ENCODE measurements at places on chromosomes 7 and 10.

GRCh38 chr7:112286250-112287086 is 80.0 kb downstream of the ZNF277 start:
- peak; percentile 42 for DNase-seq

DNA sequence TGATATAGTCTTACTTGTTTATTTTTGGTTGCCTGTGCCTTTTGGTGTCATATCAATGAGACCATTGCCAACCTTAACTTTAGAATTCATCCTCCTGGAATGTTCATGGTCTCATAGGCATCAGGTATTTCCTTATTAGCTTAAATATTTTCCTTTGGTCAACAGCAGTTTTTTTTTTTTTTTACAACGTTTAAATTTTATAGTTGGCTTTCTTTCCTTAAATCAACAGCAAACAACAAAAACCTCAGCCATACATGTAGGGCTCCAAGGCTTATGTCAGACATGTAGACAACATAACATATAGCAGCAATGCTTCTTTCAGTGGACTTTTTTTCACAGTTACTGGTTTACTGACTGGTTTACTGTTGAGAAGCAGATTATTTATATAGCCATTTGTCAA is 22.7 kb downstream of the ENTPD7 start:
- no peak for DNase-seq

GRCh38 chr10:31133792-31134310 is 102.2 kb upstream of the ZNF438 start:
- DNase-seq, result peak; percentile 69

GRCh38 chr10:71324743-71325142 is 5.7 kb downstream of the SLC29A3 start:
- DNase-seq, result no peak

GRCh38 chr10:47286116-47286505 is 13.9 kb upstream of the GDF10 start:
- no peak for DNase-seq

DNA sequence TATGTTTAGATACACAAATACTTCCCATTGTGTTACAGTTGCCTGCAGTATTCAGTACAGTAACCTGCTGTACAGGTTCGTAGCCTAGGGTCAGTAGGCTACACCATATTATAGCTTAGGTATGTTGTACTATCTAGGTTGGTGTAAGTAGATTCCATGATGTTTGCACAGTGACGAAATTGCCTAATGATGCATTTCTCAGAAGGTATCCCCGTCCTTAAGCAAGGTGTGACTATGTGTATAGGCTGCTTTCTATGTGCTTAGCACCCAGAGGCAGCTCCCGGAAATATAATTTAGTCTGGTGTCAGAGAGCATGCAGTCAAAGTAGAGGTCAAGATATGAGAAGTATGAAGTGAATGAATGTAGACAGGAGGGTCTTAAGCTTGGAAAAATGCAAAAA is 9.8 kb downstream of the MAPK8 start:
- no peak for DNase-seq

DNA sequence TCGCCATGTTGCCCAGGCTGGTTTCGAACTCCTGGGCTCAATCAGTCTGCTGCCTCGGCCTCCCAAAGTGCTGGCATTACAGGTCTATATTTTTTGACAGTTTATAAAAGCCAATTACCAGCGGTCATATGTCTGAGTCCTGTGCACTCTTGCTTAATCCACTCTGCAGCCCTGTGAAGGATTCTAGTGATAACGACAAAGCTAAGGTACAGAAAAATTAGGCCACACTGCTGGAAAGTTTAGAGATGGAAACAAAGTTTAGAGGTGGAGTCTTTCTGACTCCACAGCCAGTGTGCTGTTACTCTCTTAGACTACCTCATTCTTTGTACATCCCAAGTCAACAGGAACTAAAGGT is 707 bp downstream of the PTER start:
- no peak for DNase-seq

- DNase-seq, result no peak
These were observed 29.9 kb downstream of the PPP2R2D start for GRCh38 chr10:131930586-131931330.

DNA sequence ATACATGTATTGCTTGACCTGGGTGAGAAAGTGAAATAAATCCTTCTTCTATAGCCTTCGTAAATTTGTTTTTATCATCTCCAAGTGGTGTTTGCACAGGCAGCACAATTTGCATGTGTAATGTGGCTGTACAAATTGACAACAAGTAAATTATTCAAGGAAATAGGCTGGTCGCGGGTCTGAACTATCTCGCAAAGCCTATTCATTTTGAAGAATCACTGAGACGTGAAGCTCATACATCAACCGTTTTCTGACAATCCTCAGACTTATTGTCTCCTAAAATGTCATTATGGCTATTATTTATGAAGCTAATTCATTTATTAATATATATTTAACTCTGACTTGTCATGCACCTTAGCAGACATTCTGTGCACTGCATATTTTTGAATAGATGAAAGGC is 16.2 kb upstream of the FAM204A start:
- DNase-seq, result no peak

DNA sequence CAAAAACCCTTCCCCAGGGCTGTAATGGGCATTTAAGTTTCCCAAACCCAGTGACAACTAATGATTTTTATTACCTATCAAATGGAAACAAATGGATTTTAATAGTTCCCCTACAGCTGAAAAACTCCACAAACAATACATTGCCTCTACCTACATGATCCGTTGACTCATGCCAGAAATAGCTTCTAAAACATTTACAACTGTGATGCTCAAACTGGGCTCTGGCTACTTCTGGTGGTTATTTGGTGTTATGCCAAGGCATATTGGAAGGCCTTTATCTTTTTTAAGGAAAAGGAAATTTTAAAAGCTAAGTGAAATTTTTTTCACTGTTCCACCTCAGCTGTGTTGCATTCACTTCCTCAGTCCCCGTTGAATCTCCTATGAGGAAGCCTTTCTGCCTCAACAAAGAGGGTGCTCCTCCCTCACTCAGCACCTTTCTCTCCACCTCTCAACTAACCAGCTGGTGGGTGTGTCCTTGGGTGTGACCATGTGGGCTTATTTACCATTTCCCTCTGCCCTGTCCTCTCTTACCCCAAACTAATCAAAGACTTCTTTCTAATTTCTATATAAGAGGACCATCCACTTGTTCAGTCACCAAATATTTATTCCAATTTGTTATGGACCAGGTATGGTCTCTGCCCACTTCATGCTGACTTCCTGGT is 82.9 kb downstream of the PRTFDC1 start:
- no peak for DNase-seq

GRCh38 chr7:141992156-141992555 is 3.5 kb upstream of the MGAM start:
- no peak for DNase-seq

GRCh38 chr7:23680414-23681405 is 711 bp downstream of the FAM221A start:
- DNase-seq, result peak; percentile 35

DNA sequence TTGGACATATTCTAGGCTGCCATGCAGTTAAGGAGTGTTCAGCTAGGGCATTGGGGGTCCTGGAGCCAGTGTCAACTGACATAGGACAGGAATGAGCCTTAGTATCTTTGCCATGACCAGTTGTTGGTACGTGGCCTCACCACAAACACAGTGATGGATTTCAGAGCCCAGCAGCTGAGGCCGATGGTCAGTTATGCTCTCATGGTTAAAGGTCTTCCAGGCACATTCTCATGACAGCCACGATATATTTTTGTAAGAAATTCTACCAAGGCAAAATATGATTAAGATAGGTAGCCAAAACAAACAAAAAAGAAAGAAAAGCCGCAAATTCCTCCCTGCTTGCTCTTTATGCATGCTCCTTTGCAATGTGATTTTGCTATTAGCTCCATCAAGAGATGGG is 47.8 kb downstream of the CDHR3 start:
- DNase-seq, result no peak

GRCh38 chr7:11667810-11668185 is 164.2 kb downstream of the THSD7A start:
- no peak for DNase-seq

GRCh38 chr10:45471531-45472310 is 97.7 kb downstream of the ALOX5 start:
- no peak for DNase-seq

DNA sequence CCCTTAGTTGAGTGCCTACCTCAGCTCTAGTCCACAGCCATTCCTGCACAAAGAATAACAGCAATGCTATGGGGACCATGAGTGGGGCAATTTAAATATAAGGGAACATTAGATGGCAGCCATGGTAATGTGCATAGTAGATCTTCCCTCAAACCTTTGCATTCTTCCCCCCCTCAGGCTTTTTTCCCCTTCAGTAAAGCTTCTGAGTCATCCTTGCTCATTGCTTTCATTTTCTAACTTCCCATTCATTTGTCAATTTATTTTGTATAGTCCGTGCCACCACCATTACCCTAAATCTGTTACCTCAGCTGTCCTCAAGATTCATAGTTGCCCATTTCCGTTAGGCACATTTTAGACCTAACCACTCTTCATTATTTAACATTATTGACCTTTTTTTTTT is 10.7 kb downstream of the HECTD2 start:
- DNase-seq, result no peak

GRCh38 chr10:73865107-73865458 is 9.3 kb downstream of the CAMK2G start:
- DNase-seq, result no peak

DNA sequence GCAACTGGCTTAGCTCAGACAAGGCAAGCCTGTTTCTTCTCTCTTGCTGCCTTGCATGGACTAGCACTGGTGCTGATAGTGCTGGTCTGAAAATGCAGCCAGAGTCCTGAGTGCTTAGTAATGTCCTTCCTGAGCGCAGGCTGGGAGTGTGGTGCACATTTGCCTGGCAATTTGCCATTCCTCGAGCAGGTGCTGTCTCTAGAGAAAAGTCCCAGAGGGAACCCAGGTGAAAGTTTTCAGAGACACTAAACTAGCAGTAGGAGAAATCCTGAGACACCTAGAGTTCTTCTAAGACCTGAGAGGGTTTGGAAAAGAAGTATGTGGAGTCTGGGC is 1.9 kb downstream of the SFTPD start:
- DNase-seq, result no peak

DNA sequence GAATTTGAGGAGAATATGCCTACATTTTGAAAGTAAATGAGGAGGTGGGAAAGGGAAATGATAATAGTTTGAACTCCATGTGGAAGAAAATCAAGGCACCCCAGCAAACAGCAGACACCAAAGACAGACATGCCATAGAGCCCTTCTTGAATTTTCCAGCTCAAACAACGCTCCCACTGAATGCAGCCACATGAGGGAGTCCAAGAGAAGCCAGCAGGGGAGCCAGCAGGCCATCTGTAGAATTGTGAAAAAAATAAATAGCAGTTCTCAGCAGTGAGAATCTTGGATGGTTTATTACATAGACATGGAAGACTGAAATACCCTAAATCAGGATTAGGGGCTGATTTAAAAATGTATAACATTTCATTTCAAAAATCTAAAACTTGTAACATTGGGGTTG is 1567.3 kb upstream of the LRRTM3 start:
- peak; percentile 24 for DNase-seq

- no peak for DNase-seq
These were observed 103.6 kb downstream of the ITGB1 start for GRCh38 chr10:32854435-32854834.

- DNase-seq, result no peak
These were observed 85.2 kb downstream of the TNS3 start for GRCh38 chr7:47496666-47497065.

DNA sequence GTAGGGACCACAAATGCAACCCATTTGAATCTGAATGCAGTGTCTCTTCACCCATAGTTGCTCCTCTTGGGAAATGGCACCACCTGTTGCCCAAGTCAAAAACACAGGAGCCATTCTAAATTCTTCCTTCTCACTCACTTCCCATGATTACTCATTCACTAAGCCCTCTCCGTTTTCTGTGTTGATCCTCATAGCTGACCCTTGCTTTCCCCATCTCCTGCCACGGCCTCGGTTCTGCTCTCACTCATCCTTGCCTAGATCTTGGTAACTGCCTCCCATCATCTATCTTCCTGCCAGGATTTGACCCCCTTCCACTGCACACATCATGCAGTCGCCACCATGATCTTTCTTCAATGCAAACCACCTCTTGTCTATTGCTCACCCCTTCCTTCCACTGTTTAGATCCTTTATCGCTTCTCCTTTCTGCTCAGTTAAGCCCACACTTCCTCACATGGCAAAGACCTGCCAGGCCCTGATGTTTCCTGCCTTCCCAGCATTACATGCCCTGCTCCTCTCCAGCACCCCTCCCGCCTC is 19.0 kb upstream of the CPN1 start:
- peak; percentile 16 for DNase-seq

DNA sequence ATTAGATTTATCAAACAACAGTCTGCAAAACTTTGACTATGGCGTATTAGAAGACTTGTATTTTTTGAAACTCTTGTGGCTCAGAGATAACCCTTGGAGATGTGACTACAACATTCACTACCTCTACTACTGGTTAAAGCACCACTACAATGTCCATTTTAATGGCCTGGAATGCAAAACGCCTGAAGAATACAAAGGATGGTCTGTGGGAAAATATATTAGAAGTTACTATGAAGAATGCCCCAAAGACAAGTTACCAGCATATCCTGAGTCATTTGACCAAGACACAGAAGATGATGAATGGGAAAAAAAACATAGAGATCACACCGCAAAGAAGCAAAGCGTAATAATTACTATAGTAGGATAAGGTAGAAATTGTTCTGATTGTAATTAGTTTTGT is 31.4 kb downstream of the LRRC17 start:
- DNase-seq, result no peak

- no peak for DNase-seq
These were observed 558.3 kb upstream of the FOXK1 start for GRCh38 chr7:4123823-4124222.

GRCh38 chr7:23445326-23445725 is 25.0 kb downstream of the IGF2BP3 start:
- no peak for DNase-seq

- DNase-seq, result peak; percentile 72
These were observed 8.7 kb upstream of the PYROXD2 start for GRCh38 chr10:98423691-98424120.

GRCh38 chr10:103637011-103637410 is 143.5 kb downstream of the NEURL1 start:
- no peak for DNase-seq

GRCh38 chr7:4722960-4723630 is 41.0 kb downstream of the FOXK1 start:
- no peak for DNase-seq

DNA sequence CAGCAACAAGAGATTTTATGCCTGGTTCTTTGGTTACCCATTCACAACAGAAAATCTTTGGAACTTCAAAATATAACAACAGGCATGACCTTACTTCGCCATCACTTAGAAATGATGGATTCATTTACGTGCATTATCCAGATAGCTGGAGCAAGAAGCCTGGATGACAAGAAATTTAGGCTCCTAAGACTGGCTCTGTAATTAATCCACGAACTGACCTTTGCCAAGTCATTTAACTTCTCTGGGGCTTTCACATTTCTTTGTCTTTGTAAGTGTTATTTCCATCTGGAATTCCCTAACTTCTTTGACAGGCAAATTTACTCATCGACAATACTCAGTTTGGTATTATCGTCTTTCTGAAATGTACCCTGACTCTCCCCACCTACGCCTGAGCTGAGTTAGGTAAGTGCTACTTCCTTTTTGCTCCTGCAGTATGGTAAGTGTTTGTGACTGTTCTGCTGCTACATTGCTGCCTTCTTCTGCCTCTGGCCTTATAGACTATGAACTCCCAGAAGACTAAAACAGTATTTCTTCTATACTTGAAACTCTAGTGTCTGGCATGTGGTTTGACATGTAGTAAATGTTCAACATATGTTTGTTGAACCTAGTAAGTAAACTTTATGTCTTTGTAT is 5.5 kb upstream of the MDFIC start:
- no peak for DNase-seq

Measured in NAMALWA (cell line).